ENCODE measurements at places on chromosomes 16 and 17.

GRCh38 chr16:58038219-58038641 is 12.7 kb downstream of the MMP15 start:
- peaks cover 20% of the 10 kb centered on the region for H3K4me1 ChIP-seq
- peaks cover 9% of the 10 kb centered on the region for H3K27me3 ChIP-seq
- peaks cover 9% of the 10 kb centered on the region for H3K36me3 ChIP-seq
- H3K27ac ChIP-seq = no peak overlapping the region

DNA sequence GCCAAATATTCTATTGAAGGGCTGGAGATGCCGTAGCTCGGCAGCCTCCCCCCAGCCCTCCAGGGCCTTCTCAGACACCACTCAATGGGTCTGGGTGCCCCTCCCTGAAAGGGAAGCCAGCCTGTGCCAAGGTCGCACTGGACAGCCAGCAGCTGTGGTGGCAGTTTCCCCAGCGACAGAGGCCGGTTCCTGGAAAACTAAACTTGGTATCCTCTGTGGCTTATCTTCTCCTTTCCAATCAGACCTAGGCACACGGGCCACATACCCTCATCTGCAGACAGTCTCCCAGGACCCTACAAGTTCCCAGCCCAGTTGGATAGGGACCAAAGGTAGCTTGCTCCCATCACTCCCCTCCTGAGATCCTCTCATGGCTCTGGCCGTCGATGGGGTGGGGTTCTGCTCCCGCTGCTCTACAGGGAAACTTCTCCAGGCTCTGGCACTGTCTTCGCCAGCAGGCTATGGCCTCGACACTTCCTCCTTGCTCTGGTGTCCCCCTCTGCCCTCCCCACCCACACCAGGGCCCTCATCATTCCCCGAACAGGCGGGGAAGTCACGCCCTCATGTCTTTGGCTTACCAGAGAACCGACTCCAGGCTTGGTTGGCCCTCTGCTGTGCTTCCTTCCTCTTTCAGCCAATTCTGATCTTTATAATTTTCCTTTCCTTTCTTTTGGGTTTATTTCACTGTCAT is 18.3 kb upstream of the IL21R start:
- H3K36me3 ChIP-seq = peaks cover 12% of the 10 kb centered on the region
- H3K27ac ChIP-seq = no peak overlapping the region
- H3K4me1 ChIP-seq = no peaks in the 10 kb centered on the region
- DNase-seq = no peak

DNA sequence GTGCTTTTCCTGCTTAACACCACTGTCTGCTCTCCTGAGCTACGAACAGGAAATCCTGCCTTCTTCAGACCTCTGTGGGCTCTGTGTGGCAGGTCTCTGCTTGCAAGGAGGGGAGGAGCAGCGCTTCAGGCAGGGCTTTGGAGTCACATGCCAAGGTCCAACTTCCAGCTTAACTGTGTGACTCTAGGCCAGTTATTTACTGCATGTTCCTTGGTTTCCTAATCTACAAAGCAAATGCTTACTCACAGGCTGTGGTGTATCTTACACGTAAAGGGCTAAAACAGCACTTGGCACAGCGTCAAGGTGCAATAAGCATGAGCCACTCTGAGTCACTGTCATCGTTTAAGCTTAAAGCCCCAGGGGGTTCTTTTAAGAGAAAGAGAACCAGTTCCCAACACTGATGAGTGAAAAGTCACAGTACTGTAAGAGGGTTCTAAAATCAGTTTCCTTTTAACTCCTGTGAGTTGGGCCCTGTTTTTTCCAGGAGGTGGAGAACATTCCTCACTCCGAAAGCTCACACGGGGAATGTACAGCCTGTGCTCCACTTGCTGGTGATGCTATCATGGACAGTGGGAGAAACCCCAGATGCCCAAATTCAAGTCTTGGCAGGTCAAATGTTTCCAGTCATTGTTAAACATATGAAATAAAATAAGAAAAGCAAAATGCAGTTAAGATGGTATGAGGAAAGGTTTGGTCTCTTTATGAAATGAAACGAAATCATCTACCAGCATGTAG is 54.1 kb upstream of the BCAR1 start:
- DNase-seq = no peak
- no peak overlapping the region for H3K4me3 ChIP-seq
- peaks cover 12% of the 10 kb centered on the region for H3K4me1 ChIP-seq

DNA sequence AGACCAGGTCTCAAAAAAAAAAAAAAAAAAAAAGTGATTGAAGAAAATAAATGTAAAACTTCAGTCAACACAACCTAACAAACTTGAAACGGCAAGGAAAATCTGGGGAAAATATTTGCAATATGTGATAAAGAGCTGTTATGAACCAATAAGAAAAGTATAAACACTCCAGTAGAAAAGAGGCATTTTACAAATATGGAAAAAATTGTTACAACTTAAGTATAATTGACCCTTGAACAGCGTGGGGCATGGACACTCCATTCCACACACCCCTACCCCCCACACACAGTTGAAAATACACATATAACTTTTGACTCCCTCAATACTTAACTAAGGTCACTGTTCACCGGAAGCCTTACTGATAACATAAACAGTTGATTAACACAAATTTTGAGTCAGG is 20.7 kb downstream of the MFSD11 start:
- H3K4me3 ChIP-seq = no peak overlapping the region
- DNase-seq = no peak
- H3K27ac ChIP-seq = no peak overlapping the region
- H3K36me3 ChIP-seq = no peaks in the 10 kb centered on the region
- H3K27me3 ChIP-seq = no peaks in the 10 kb centered on the region

- H3K4me3 ChIP-seq = no peak overlapping the region
- H3K4me1 ChIP-seq = peaks cover 7% of the 10 kb centered on the region
- H3K27ac ChIP-seq = no peak overlapping the region
- H3K36me3 ChIP-seq = peaks cover 8% of the 10 kb centered on the region
- peaks cover 7% of the 10 kb centered on the region for H3K27me3 ChIP-seq
- DNase-seq = no peak
Observed at GRCh38 chr17:56973520-56973919, 4.4 kb upstream of the SCPEP1 start.

DNA sequence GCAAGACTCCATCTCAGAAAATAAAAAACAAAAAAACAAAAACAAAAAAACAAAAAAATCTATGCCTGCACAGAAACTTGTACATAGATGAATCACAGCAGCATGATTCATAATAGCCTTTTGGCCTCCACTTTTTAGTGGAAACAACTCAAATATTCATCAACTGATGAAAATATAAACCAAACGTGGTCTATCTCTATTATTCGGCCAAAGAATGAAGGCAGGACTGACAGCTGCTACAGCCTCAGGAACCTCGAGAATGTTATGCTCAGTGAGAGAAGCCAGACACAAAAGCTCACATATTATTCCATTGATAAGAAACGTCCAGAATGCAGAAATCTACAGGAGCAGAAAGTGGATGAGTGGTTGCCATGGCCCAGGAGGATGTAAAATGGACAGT is 19.8 kb downstream of the PPL start:
- H3K36me3 ChIP-seq = no peaks in the 10 kb centered on the region
- H3K4me3 ChIP-seq = no peak overlapping the region
- H3K27me3 ChIP-seq = peaks cover 4% of the 10 kb centered on the region
- no peak overlapping the region for H3K27ac ChIP-seq
- DNase-seq = no peak

- DNase-seq = peak; percentile 38
- H3K27me3 ChIP-seq = peaks cover 2% of the 10 kb centered on the region
- H3K4me3 ChIP-seq = no peak overlapping the region
- H3K27ac ChIP-seq = no peak overlapping the region
Observed at GRCh38 chr17:61635913-61636432, 45.0 kb upstream of the NACA2 start.

All from glutamatergic neuron (in vitro differentiated cells).